CD8-positive, alpha-beta memory T cell (primary cell): ENCODE measurements at places on chromosomes 2 and 18. TPM values are rescaled to one million over a fixed set of nuclear protein-coding genes. Genes with fewer than 3 reads are reported as not detected.

SCN3A gene
- not detected for total RNA-seq

AFF3 gene
- total RNA-seq = 0.48 TPM

- no peak for DNase-seq
These were observed 36.3 kb upstream of the SLC8A1 start for GRCh38 chr2:40488101-40488601.

DNA sequence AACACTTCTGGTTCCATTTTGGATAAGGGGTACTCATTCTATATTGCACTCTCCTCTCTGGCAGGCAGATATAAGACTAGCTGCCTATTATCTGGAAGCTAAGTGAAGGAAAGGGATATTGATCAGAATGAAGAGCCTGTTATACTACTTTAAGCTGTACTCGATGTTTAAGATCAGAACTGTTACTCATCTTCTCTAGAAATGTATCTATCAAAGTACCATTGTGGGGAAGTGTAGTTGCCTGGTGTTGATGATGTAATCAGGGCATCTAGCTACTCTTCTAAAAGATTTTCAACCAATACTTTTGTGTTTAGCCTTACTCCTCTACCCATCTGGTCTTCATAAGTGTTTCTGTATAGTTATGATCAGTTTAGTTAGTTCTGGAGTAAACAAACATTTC is 5.8 kb downstream of the CAMKMT start:
- DNase-seq = no peak

- DNase-seq = no peak
These were observed 24.4 kb downstream of the STARD7 start for GRCh38 chr2:96184188-96184587.

GRCh38 chr2:222311978-222312738 is 13.4 kb upstream of the PAX3 start:
- no peak for DNase-seq

DNA sequence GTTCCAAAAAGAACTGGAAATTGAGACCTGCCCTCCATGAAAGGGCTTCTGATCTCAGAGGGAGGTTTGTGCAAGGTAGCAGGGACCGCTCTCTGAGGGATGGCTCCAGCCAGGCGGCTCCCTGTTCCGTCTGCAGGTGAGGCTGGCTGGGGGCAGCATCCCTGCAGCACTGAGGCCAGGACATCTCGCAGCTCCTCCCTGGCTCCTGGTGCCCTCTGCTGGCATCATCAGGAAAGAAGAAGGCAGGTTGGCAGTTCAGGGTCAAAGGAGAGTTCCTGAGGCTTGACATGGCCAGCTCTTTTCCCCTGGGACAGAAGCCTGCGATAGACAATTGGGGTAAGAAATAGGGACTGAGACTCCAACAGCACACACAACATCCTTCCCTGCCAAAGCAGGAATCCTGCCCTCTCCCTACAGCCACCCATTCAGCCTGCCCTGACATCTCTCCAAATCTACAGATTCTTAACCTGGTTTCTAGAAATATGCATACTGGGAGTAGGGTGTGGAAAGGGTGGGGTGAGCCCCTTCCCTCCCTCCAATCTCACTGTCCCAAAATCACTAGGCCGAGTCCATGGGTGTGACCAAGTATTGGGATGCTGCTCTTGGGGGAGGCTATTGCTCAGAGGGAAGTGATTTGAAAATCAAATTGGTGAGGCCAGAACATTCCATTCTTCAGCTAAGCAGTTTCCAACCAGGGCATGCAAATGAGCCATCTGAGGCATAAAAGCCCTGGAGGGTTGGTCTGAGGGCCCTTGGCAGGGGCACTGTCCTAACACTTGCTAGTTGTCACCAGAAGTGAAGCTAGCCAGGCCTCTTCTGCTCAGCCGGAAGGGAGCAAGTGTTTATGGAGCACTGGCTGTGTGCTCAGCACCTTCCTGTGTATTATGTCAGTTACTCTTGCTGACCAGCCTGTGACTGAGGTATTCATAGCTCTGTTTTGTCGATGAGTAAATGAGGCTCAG is 185.4 kb downstream of the TFCP2L1 start:
- no peak for DNase-seq

GRCh38 chr18:46892842-46893241 is 24.5 kb downstream of the PIAS2 start:
- DNase-seq = no peak
